Mesothelial cell of epicardium (in vitro differentiated cells): ENCODE measurements at places on chromosomes 13 and 19. TPM values are rescaled to one million over a fixed set of nuclear protein-coding genes. Genes with fewer than 3 reads are reported as not detected.

GRCh38 chr19:4086411-4086867 is 19.7 kb upstream of the ZBTB7A start:
- no peak for DNase-seq

The RFPL4A gene
- total RNA-seq: not detected in 3 replicates

DNA sequence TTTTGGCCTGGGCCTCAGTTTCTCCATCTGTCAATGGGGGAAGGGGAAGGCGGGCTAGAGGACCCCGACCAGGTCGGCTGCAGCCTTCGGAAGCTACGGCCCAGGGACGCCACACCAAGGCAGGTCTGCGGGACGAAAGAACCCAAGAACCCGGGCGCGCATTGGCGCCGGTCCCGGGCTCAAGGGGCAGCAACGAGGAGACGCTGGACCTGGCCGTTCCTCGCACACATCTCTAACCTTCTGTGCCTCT is 739 bp upstream of the ILF3 start:
- DNase-seq: no peak

- DNase-seq: no peak
Observed at GRCh38 chr19:42090672-42091071, 14.7 kb downstream of the ZNF574 start.

GRCh38 chr19:43731846-43732245 is 16.0 kb downstream of the IRGC start:
- no peak for DNase-seq

DNA sequence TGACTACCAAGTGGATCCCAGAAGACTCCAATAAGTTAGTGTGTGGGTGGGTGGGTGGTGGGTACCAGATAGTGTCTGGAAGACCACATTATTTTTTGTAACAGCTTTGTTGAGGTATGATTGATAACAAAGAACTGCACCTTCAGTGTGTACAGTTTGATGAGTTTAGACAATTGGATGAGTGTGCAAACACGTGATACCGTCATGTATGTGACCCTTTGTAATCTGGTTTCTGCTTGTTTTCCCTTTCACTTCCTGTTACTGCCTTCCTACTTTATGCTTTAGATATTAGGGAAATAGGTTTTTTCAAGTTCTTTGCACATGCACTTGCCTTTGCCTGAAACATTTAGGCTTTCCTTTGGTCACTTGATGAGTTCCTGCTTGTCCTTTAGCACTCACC is 8.5 kb downstream of the RPL21 start:
- no peak for DNase-seq

- no peak for DNase-seq
Observed at GRCh38 chr19:7562646-7563393, 27.3 kb downstream of the PNPLA6 start.

The SBK2 gene
- 0.33 to 0.97 TPM (median 0.56 TPM) in 3 replicates for total RNA-seq

GRCh38 chr13:95221971-95222732 is 79.1 kb downstream of the ABCC4 start:
- no peak for DNase-seq

The AKT1S1 gene
- total RNA-seq: 41.8 to 45.3 TPM (median 42.5 TPM) in 3 replicates

DNA sequence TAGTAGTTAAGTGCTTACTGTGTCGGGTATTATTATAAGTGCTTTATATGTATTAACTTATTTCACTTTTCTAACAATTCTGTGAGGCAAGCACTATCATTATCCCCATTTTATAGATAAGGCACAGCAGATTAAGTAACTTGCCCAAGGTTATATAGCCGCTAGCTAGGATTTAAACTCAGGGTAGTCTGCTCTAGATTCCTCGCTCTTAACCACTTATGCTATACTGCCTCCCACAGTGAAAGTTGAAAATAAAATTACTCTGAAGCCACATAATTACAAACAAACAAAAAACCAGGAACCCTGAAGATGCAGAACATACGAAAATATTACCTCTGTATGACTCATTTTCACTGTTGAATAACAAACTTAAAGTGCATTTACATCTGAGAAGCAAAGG is 3.9 kb downstream of the TEX30 start:
- DNase-seq: no peak

GRCh38 chr13:73079359-73079758 is 20.6 kb downstream of the KLF5 start:
- no peak for DNase-seq

DNA sequence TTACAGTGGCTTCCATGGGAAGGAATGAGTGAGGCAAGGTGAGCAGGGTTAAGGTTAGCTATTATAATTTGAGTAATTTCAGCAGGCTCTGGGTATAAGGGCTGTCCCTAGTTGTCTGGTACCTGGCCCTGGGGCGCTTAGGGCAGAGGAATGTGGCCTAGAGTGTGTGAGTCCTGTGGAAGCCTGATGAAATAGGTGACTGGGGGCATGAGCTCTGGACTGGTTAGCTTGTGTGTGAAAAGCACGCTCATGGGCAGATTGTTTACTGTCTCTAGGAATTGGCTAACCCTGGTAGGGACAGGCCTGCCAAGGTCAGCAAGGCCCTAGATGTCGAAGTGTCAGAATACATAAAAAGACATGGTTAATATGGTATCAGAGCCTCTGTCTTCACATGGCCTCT is 42.5 kb downstream of the SPRYD7 start:
- DNase-seq: no peak

DNA sequence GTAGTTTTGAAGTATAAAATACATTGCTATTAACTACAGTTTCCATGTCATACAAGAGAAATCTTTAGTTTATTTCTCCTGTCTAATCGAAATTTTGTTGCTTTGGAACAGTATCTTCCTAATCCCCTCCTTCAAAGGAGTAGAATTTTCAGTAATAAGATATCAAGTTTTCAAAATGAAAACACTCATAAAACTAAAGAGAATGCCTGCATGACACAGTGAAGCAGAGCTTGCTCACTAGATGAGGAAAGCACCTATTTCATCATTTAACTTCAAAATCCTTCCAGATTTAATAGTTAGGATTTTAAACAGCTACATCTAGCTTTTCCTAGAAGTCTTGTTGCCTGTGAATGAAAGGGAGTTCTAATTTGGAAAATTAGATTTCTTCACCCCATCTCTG is 80.8 kb downstream of the TNFSF11 start:
- no peak for DNase-seq

The PRR22 gene
- 5.4 to 6.0 TPM (median 5.9 TPM) in 3 replicates for total RNA-seq

DNA sequence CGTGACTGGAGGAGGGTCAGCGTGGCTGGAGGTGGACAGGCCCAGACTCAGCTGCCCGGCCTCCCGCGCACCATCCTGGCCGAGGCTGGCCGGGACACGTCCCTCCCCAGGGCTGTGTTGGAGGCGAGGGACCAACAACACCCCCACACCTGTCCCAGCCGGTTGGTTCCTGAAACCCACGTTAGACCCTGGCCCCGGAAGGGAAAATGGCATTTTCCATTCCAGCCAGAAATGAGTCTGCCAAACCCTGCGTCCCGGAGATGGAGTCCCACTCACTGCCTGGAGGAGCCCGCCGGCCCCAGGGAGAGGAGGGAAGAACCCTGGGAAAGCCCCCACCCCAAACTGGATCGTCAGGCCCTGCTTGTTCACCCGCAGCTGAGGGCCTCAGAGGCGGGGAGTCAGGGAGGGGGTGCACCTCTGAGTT is 4.8 kb upstream of the WDR18 start:
- no peak for DNase-seq

GRCh38 chr13:96993634-96994016 is 651 bp downstream of the OXGR1 start:
- DNase-seq: no peak

The ZNF284 gene
- 5.0 to 5.6 TPM (median 5.3 TPM) in 3 replicates for total RNA-seq

GRCh38 chr19:46426035-46426505 is 2.7 kb downstream of the PNMA8C start:
- DNase-seq: no peak

DNA sequence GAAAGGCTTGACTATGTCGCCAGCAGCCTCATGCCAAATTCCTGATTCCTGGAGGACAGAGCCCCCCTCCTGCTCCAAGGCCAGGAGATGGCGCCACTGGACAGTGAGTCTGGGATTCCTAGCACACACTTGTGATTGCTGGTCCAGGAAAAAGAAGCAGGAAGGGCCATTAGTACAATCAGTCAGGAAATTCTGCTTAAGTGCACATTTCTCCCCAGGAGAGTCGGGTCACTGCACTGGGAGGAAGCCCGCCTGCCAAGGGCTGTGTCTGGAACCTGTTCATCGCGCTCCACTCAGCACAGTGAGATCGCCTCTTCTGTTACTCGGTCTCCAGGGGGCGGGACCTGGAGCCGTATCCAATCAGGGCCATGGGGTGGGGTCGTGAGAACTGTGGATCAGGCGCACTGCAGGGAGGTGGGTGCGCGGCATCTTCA is 65.1 kb downstream of the ZNF823 start:
- peak; percentile 39 for DNase-seq

- DNase-seq: no peak
Observed at GRCh38 chr13:31965361-31966066, 66.1 kb upstream of the FRY start.

DNA sequence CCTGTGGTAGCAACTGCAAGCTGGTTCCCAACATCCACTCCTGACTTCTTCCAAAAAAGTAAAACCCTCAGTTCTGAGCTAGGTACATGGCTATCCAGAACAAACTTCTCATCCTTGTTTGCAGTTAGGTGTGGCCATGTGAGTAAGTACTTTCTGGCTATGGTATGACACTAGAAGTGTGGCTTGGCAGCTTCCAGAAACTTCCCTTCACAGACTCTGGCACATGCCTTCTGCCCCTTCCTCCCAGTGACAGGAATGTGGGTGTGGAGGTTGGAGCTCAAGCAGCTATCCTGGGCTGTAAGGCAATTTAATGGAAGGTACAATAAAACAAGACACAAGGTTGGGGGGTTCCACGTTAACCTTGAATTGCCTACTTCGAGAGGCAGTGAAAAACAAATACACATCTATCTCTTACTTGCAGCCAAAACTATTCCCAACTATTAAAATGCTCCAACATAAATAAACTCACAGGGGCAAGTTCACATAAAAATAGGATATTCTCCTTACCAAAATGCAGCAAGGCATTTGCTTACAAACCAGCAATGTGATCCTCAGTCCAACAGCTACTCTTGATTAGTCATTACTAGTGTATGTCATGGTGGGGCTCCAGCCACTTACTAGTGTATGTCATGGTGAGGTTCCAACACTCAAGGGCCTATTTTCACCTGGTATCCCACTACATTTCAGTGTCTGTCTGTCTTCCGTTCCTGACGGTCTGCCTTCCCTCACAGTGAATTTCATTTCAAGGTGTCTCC is 3.1 kb downstream of the SMG9 start:
- DNase-seq: no peak

DNA sequence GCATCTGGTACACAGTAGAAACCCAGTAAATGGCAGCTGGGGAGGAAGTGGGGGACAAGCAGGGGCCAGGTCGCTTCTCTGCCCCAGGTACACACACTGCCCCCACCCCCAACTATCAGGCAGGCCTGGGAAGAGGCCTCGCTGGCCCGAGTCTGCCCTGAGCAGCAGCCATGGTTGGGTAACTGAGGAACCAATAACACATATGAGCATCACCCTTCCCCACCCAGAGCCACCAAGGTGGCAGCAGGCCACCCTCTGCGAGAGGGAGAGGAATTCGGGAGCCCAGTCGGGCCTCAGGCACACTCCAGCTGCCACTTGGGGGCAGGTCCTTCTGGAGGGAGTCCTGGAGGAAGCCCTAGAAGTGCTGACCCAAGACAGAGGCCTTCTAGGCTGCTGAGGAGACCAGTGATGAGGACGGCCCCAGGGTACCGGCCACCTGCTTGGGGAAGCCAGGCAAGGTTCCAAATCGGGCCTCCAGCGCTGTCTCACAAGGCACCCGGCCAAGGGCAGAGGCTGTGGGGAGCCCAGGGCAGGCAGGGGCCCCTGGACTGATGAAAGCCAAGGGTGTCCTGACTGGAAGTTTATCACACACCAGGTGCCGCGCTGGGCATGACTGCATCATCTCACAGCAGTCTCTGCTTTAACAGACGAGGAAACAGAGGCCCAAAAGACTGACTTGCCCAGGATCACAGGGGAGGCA is 14.0 kb upstream of the KPTN start:
- DNase-seq: no peak

DNA sequence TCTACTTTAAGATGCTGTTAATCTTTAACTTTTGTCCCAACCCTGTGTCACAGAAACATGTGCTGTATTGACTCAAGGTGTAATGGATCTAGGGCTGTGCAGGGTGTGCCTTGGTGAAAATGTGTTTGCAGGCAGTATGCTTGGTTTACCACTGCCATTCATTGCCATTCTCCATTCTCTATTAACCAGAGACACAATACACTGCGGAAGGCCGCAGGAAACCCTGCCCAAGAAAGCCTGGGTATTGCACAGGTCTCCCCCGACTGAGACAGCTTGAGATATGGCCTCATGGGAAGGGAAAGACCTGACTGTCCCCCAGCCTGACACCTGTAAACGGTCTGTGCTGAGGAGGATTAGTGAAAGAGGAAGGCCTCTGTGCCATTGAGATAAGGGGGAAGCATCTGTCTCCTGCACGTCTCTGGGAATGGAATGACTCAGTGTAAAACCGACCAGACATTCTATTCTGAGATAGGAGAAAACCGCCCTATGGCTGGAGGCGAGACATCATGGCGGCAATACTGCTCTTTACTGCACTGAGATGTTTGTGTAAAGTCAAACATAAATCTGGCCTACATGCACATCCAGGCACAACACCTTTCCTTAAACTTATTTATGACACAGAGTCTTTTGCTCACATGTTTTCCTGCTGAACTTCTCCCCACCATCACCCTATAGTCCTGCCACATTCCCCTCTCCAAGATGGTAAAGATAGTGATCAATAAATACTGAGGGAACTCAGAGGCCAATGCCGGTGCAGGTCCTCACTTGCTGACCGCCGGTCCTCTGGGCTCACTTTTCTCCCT is 13.1 kb upstream of the ZNF888 start:
- DNase-seq: no peak

The MYBPC2 gene
- 0.89 to 1.9 TPM (median 1.2 TPM) in 3 replicates for total RNA-seq

- DNase-seq: no peak
Observed at GRCh38 chr13:29791997-29792780, 58.2 kb downstream of the UBL3 start.

DNA sequence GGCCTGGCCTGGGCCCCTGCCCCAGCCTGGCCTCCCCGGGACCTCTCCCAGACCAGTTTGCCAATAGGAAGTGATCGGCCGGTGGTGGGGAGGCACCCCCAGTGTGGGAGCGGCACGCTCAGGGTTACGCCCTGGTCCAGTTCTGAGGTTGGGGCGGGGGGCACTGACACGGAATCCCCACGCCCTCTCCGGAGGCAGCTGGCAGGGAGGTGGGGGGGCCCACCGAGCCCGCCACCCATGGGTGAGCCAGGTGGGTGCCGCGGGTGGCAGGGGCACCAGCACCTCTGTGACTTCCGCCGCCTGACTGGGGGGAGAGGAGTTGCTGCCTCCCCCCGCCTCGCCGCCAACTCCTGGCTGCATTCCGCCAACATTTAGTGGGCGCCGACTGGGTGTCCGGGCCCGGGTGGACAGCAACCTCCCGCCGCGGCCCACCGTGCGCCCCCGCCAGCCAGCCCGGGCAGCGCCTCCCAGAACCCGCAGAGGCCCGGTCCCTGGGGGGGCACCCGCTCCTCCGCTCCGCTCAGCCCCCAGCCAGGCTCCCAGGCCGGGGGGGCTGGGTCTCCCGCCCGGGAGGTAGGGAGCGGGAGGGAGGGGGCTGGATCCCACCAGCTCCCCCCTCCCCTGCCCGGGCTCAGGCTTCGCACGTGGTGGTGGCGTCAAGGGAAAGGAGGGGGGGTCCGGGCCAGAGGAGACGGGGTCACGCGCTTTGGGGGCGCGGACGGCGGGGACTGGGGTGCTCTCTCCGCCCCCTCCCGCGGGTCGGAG is 2.0 kb downstream of the ZBTB7A start:
- DNase-seq: peak; percentile 57

The FCGBP gene
- total RNA-seq: 1.7 to 2.5 TPM (median 2.3 TPM) in 3 replicates

The ATP4A gene
- 0.11 to 0.22 TPM (median 0.16 TPM) in 3 replicates for total RNA-seq

- DNase-seq: no peak
Observed at GRCh38 chr13:35473802-35474201, 2.7 kb downstream of the MAB21L1 start.

- DNase-seq: no peak
Observed at GRCh38 chr19:54100561-54100960, at the start of gene OSCAR. OSCAR (minus strand) TSS chr19:54100803; CDS start chr19:54100792, 11 bp downstream.
